Mucosa of gallbladder (tissue), 1 donor: ENCODE measurements at places on chromosomes 1 and 21. TPM values are rescaled to one million over a fixed set of nuclear protein-coding genes. Genes with fewer than 3 reads are reported as not detected.
A peak's percentile ranks its signal among the peaks of the same experiment; 100 is the strongest.

The JAK1 gene
- total RNA-seq, result 134 TPM

The CELA3A gene
- total RNA-seq, result 25.1 TPM

GRCh38 chr1:15444468-15445389 is 6.5 kb downstream of the CTRC start:
- no peak for DNase-seq

- DNase-seq, result no peak
These were observed 154.8 kb downstream of the NTPCR start for GRCh38 chr1:233105225-233105624.

DNA sequence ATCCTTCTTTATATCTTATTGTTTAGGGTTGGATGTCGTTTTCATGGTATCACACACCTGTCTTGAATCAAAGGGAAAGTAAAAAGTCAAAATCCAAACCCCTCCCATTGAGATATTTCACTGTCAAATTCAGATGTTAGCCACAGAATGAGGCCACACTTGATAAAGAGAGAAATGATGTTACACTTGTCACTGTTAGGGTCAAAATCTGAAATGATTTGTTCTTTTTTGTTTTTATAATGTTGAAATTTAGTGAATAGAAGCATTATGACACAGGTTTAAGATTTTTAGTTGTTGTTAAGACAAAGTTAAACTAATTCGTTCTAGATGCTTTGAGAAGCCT is 13.1 kb downstream of the NFIA start:
- no peak for DNase-seq

DNA sequence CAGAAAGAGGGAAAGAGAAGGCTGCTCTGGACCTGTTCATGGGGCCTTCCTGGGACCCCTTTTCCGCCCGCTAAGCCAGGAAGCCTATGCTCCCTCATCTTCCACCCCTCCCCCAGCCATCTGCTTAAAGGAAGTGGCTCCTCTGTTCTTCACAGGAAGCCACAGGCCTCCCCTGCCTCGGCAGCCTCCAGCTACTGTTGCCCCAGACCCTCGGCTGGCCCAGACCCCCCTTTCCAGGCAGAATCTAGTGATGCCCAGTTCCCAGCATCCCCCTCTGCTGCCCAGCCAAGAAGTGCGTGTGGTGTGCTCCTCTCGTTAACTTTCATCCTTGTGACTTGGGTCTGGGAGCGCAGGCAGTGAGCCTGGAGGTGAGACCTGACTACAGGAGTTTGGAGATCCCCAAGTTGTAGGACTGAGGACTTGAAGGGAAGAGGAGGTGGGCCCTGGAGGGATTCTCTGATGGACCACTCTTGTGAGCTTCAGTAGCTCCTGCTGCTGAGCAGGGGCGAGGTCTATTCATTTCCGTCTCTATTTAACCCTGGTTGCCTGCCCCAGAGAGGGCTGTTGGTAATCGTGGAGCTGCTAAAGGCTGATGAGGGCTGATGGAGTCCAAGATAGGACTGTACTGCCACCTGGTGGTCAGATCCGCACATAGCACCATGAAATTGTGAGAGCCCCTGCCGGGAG is 9.1 kb downstream of the IFI6 start:
- DNase-seq, result peak; percentile 88

DNA sequence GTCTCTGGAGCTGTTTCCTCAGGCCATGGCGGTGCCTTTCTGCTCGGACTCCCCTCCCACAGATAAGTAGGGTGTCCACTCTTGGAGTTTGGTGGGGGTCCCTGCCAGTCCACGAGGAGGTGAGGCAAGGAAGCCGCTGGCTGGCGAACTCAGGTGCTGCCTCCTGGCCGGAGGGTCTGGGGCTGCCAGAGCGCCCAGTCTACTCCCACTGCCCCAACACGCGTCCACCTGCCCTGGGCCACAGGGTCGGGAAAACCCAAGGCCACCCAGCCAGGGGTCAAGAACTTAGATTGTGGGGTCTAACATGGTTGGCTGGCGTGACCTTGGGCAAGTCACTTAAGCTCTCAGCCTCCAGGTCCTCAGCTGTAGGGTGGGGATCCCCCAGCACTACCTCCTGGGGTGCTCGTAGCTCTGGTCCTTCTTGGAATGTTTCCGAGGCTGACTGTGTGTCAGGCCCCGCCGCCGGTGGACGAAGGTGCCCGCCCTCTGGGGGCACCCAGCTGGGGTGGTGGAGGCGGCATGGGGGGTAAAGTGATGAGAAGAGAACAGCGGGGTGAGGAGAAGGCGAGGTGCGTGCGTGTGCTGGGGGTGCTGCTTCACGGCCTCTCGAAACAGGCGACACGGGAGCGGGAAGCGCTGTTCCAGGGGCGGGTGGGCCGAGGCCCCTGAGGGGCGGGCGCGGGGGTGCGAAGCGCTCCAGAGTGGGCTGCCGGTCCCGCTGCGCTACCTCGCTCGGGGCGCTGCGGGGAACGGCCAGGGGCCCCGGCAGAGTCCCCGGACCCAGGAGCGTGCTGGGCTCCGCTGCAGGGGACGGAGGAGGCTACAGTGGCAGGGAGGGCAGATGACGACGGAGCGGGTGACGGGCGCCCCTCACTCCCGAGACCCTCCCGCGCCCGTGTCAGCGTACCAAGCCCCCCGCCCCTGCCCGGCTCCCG is 1.2 kb downstream of the SH2D5 start:
- DNase-seq, result no peak

DNA sequence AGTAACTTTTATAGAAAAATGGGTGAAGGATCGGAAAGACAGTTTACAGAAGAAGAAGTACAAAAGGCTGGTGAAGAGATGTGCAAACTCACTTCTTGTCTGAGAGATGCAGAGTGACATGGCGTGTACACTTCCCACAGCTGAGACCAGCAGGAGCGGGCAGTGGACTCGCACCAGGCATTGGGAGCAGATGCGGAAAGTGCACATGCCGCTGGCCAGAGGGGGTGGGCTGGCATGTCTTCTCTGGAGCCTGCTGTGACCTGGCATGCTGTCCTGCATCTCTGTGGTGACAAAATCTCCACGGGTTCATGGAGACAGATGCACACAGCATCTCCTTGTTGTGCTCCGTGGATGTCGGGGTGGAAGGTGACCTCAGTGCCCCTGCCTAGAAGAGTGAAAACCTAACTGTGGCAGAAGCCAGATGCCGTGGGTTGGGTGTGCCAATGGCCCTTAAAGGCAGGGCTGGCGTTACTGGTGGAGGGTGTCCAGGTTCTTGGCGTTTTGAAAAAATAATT is 128.6 kb upstream of the COL6A1 start:
- no peak for DNase-seq
